Left hindlimb (tissue), 1 donor: ENCODE measurements at places on chromosomes 7 and 10.

DNA sequence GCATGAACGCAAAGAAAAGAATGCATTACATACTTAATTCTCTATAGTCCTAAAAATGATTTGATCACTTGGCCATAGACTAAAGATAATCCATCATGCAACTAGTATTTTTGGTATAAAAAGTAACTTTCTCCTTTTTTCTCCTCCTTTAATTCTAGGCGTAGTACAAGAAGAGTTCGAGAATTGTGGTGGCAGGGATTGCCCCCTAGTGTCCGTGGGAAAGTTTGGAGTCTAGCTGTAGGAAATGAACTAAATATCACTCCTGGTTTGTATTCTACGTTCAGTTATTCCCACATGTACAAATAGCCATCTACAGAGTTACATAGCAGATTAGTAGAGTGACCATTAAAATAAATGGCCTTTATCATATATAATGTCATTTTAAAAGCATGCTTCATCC, 45.5 kb upstream of the HELLS start:
- no peak for DNase-seq

DNA sequence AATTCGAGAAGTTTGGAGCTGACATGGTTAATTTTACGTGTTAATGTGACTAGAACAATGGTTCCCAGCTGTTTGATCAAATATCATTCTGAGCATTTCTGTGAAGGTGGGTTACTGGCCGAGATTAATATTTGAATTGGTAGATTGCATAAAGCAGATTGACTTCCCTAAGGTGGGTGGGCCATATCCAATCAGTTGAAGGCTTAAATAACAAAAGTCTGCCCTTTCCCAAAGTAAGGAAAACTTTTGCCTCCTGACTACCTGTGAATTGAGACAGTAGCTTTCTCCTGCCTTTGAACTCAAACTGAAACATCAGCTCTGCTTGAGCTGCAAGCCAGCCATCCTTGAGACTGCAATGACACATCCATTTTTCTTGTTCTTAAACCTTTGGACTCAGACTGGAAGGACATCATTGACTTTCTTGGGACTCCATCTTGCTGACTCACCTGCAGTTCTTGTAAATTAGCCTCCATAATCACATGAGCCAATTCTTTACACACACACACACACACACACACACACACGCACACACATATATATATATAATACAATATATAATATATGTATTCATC, 63.1 kb upstream of the LRRTM3 start:
- DNase-seq: no peak

GRCh38 chr7:50331564-50332208, 27.2 kb downstream of the IKZF1 start:
- no peak for DNase-seq

GRCh38 chr10:75405598-75406461, 4.3 kb upstream of the ZNF503 start:
- DNase-seq: no peak

- DNase-seq: no peak
These were observed 75.2 kb upstream of the CELF2 start for GRCh38 chr10:10942441-10942840.
